Activated CD4-positive, alpha-beta memory T cell treated with anti-CD3 and anti-CD28 coated beads for 36 hours (primary cell): ENCODE measurements at places on chromosomes 5 and 9.

GRCh38 chr5:67021521-67021920, 175.1 kb downstream of the CD180 start:
- peaks cover 30% of the 10 kb centered on the region for H3K4me1 ChIP-seq
- no peak overlapping the region for H3K27ac ChIP-seq
- H3K27me3 ChIP-seq = no peaks in the 10 kb centered on the region
- H3K4me3 ChIP-seq = no peak overlapping the region
- DNase-seq = no peak

- H3K27ac ChIP-seq = no peak overlapping the region
- H3K27me3 ChIP-seq = peaks cover 17% of the 10 kb centered on the region
- no peaks in the 10 kb centered on the region for H3K4me1 ChIP-seq
These were observed 659 bp upstream of the TUSC1 start for GRCh38 chr9:25678846-25679360.

DNA sequence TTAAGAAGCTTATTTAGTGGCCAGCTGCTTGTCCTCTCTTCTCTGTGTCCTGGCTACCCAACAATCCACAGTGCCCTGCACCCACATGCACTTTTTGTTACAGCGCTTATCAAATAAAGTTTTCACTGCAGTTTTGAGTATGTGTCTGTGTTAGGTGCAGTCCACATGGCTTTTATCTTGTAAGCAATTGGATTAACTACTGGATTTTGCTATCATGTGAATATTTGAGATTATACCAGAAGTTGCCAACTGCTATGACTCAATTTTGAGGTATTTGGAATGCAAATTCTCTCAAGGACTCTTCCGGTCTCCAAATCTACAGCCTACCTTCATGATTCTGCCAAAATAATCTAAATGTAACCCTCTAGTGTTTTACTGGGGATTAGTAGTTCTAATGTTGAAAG, 690.2 kb downstream of the NR2F1-AS1 start:
- no peaks in the 10 kb centered on the region for H3K36me3 ChIP-seq
- no peak overlapping the region for H3K27ac ChIP-seq
- H3K4me3 ChIP-seq = no peak overlapping the region

DNA sequence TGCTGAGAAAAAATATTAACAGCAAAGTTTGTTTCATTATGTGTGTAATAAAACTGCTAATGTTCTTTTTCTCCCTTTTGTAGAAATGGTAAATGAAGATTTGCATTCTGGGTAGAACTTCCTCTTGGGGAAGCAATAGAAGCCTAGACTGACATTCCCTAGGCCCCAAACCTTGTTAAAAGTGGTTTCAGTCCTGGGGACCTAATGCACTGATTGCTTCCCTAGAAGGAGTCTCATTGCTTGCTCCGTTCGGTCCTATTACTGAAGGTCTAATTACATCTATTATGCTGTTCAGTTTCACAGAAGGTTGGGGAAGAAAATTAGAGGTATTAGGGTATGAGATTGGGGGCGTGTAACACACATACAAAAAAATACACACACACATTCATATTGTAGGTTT, 893.8 kb downstream of the TLE4 start:
- H3K27ac ChIP-seq = no peak overlapping the region
- no peak for DNase-seq
- no peaks in the 10 kb centered on the region for H3K4me1 ChIP-seq
- H3K36me3 ChIP-seq = no peaks in the 10 kb centered on the region

- H3K4me1 ChIP-seq = peaks cover 6% of the 10 kb centered on the region
- no peak overlapping the region for H3K4me3 ChIP-seq
- no peak for DNase-seq
- no peaks in the 10 kb centered on the region for H3K36me3 ChIP-seq
These were observed 84.9 kb upstream of the BASP1 start for GRCh38 chr5:17132444-17133083.

DNA sequence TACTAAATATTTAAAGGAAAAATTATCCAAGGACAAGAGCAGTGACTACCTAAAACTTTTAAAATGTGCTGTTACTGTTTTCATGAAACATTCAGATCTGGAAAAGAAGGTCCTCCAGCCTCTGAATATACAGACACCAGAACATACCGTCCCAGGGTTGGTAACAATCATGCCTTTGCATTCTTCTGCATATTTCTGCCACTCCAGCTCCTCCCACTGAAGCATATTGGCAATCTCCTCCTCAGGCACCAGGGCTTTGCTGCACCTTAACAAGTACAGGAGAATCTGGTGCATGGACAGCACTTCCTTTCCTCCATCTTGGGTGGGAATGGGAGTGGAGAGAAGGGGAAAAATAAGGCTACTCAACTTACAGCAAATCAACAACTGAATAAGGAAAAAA, 60.0 kb downstream of the DROSHA start:
- no peaks in the 10 kb centered on the region for H3K4me1 ChIP-seq
- no peak overlapping the region for H3K27ac ChIP-seq
- no peaks in the 10 kb centered on the region for H3K27me3 ChIP-seq
- H3K36me3 ChIP-seq = peaks cover 44% of the 10 kb centered on the region

DNA sequence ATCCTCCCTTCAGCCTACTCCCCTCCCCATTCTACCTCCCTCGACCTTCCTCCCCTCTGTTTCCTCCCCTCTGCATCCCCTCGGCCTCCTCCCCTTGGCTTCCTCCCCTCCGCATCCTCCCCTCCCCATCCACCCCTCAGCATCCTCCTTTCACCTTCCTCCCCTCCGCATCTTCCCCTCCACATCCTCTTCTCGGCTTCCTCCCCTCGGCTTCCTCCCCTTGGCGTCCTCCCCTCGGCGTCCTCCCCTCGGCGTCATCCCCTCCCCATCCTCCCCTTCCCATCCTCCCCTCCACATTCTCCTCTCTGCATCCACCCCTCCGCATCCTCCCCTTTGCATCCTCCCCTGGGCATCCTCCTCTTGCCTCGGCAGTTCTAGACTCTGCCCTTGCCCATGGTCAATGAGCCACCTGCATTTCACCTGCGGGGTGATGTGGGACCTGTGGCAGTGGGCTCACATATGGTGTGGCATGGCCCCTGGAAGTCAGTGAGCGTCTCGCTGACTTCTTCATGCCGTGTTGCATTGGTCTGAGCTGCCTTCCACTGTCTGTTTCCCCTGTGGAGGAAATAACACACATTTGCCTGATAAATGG, 113.0 kb downstream of the WNK2 start:
- no peak overlapping the region for H3K27ac ChIP-seq
- no peaks in the 10 kb centered on the region for H3K36me3 ChIP-seq
- H3K4me3 ChIP-seq = no peak overlapping the region

DNA sequence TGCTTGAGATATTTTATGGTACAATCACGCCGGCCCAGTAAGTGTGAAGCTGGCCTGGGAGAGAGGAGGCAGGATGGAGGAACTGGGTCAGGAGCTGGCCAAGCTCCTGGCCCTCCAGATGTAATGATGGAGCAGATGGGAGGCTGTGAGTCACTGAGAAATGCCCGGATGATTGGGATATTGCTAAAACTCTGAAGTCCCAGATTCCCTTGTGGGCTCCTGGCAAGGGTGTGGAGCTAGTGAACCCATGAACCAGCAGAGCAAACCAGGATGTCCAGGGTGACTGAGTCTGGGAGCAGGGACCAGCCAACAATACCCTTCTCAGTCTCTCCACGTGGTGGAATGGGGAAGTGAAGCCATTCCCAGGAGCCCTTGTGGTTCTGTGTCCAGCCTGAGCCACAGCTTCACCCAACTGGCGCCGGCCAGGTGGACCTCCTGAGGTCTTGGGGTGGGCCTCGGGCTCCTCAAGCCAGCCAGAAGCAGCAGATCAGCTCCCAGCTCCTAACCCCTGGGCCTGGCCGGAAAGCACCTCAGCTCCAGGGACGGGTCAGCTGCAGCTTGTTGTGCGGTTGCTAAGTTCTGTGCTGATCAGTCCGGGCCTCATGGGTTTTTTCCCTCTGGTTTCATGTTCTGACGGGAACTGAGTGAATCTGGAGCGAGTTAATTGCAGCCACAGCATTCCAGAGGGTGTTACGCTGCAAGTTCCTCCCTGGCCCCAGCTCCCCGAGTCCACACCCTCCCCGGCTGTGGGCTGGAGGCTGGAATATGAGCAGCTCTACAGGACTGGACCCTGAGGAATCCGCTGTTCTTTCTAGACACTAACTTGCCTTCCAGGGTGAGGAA, 37.6 kb downstream of the DUSP1 start:
- H3K27ac ChIP-seq = no peak overlapping the region
- no peaks in the 10 kb centered on the region for H3K36me3 ChIP-seq
- no peak for DNase-seq
- H3K4me1 ChIP-seq = no peaks in the 10 kb centered on the region
- no peak overlapping the region for H3K4me3 ChIP-seq

DNA sequence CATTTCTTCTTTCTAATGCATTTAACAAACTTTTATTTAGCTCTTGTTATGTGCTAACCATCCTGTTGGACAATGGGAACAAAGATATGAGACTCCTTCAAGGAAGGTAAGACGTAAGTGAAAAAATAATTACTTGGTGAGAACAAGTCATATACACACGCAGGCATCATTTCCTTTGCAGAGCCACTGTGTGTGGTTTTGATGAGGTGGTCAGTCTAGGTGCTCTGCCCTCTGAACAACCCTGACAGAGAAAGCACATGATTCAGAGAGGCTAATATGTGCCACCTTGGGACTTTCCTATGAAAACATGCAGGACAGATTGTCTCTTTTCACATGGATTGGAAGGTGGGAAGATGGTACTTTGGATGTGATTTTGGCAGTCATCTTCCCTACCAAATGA, 1162.5 kb upstream of the DMAC1 start:
- no peaks in the 10 kb centered on the region for H3K36me3 ChIP-seq
- DNase-seq = no peak
- no peak overlapping the region for H3K27ac ChIP-seq
- H3K4me1 ChIP-seq = no peaks in the 10 kb centered on the region
- H3K27me3 ChIP-seq = no peaks in the 10 kb centered on the region

- H3K27me3 ChIP-seq = peaks cover 1% of the 10 kb centered on the region
- peaks cover under 1% of the 10 kb centered on the region for H3K4me1 ChIP-seq
- H3K36me3 ChIP-seq = no peaks in the 10 kb centered on the region
- H3K4me3 ChIP-seq = no peak overlapping the region
- H3K27ac ChIP-seq = no peak overlapping the region
These were observed 139.7 kb upstream of the PCA3 start for GRCh38 chr9:76624391-76625048.

- peaks cover 4% of the 10 kb centered on the region for H3K36me3 ChIP-seq
- H3K27ac ChIP-seq = no peak overlapping the region
- H3K4me3 ChIP-seq = no peak overlapping the region
- DNase-seq = no peak
These were observed 56.5 kb downstream of the CAST start for GRCh38 chr5:96718635-96719077.

DNA sequence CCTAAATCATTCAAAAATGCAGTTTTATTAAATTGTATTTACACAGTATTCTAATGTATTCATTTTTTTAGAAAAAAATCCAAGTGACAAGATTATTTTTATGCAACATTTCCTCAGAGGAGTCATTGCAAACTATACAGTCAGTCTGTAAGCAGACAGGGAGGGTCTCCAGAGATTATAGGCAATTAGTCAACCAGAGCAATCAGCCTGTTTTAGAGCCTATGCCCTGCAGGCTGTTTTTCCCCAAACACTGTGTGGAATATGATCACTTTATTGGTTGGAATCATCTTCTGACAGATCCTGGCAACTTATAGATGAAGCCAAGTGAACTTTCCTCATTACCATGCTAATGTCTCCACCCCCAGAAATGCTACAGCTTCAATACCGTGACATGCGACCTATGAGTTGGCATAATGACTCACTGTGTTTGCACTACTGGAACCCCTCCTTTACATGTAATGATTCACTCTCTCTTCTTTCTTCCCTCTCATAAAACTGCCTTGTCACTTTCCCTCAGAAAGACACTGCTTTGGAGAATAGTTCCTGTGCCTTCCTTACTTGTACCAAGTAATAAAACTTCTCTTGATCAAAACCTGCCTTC, 577.7 kb upstream of the FTMT start:
- H3K27ac ChIP-seq = no peak overlapping the region
- H3K36me3 ChIP-seq = no peaks in the 10 kb centered on the region
- no peak for DNase-seq
- no peaks in the 10 kb centered on the region for H3K27me3 ChIP-seq
- no peak overlapping the region for H3K4me3 ChIP-seq

DNA sequence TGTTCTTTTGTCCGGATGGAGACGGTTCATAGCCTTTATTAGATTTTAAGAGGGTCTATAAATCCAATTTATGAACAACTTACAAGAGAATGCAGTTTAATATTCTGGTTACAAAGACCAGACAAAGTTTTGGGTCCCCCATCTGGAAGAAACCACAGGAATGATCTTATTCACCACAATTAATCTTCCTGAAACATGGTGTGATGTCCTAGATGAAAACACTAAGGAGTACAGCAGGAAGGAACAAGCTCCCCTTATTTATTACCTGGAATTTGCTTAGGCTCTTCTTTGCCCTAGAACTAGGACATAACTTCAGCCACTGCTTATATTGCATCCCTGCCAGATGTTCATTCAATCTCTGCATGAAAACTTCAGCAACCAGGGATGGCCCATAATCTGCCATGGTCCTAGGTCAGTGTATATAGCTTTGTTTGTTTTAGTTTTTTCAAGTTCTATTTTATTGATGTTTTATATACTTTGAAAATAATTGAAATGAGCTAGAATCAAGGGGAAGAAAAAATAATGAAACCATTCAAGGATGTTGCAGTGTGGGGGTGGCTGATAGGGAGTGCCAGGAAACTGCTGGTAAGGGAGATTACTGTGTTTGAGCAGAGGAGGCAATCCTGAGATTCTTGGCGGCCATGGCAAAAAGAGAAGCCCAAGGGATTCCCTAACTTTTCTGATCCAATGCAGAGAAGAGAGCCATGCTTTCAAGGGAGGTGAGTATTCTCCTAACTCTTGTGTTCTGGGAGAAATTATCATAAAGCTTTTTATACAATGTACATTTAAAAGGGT, 16.8 kb downstream of the TXNDC8 start:
- peaks cover 2% of the 10 kb centered on the region for H3K27me3 ChIP-seq
- DNase-seq = no peak
- no peak overlapping the region for H3K27ac ChIP-seq

GRCh38 chr9:72779614-72780013, 173.2 kb downstream of the ALDH1A1 start:
- no peak for DNase-seq
- H3K4me1 ChIP-seq = no peaks in the 10 kb centered on the region
- H3K27ac ChIP-seq = no peak overlapping the region
- no peaks in the 10 kb centered on the region for H3K36me3 ChIP-seq
- H3K4me3 ChIP-seq = no peak overlapping the region
- peaks cover 8% of the 10 kb centered on the region for H3K27me3 ChIP-seq

DNA sequence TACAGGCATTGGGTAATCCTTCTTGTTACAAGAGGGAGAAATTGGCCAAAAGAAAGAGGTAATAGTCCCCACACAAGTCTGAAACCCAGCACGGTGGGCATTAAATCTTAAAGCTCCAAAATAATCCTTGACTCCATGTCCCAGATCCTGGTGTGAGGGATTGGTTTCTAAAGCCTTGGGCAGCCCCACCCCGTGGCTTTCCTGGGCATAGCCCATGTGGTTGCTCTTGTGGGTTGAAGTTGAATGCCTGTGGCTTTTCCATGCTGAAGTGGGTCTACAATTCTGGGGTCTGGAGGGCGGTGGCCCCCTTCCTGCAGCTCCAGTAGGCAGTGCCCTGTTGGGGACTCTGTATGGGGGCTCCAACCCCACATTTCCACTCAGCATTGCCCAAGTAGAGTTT, 91.8 kb upstream of the LARP1 start:
- no peak overlapping the region for H3K27ac ChIP-seq
- no peak overlapping the region for H3K4me3 ChIP-seq
- no peak for DNase-seq
- H3K27me3 ChIP-seq = no peaks in the 10 kb centered on the region
- H3K36me3 ChIP-seq = peaks cover 9% of the 10 kb centered on the region
